ENCODE measurements at places on chromosomes 3 and 15.

DNA sequence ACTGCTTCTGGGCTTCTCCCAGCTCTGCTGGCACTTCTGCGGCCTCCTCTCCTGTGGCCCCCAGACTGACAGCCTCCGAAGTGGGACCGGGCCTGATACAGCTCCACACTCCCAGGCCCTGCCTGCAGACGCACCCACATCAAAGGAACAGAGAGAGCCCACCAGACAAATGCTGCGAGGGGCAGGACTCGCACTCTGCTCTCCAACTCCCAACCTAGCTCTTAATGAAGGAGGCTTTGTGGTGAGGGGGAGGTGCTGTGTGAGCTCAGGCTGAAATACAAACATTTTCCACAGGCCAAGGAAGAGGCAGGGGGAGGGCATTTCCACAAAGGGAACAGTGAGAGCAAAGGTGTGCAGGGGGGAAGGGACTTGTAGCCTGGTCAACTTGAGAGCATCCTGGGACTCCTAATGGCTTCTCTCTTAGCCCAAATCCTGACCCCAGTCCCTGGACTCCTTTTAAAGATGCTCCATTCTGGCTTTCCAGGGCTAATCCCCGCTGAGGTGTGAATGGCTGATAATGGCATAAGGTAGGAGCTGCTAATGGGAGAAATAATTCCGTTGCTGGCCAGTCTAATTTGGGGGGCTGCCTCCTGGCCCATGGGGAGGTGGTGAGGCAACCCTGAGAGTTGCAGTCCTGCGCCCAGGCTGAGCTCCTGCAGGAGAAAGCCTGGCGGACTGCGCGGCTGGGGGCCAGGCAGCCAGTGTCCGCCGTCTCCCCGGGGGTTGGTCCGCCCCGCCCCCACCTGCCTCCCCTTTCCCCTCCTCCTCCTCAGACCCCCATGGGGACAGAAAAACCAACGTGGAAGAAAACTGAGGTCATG, 9.6 kb downstream of the LINGO1 start:
- H3K27me3 ChIP-seq, result no peaks in the 10 kb centered on the region
- DNase-seq, result peak; percentile 18
- no peak overlapping the region for H3K27ac ChIP-seq
- peaks cover 14% of the 10 kb centered on the region for H3K4me1 ChIP-seq

DNA sequence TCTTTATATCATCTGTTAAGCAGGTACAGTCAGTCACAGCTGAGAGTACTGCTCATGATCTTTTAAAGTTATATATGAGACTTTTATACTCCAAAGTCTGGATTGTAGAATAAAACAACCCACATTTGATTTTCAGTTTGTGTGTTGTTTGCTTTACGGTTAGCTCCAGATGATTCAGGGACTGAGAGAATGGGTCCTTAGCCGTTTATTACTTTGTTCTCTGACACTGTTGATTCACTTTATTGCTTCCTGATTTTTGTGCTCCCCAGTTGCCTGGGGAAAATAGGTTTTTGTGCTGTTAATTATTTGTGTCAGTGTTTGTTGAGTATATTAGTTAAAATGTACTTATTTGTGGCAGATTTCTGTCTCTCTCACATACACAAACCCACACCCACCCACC, 8.6 kb upstream of the EBLN2 start:
- H3K4me1 ChIP-seq, result peaks cover 12% of the 10 kb centered on the region
- no peak overlapping the region for H3K4me3 ChIP-seq
- H3K36me3 ChIP-seq, result peaks cover 3% of the 10 kb centered on the region
- H3K27me3 ChIP-seq, result no peaks in the 10 kb centered on the region
- no peak for DNase-seq
- H3K27ac ChIP-seq, result no peak overlapping the region

- no peak overlapping the region for H3K4me3 ChIP-seq
- H3K27ac ChIP-seq, result no peak overlapping the region
- no peaks in the 10 kb centered on the region for H3K36me3 ChIP-seq
- H3K27me3 ChIP-seq, result no peaks in the 10 kb centered on the region
- peak; percentile 9 for DNase-seq
Measured at GRCh38 chr3:72657666-72658065, 190.6 kb downstream of the SHQ1 start.

DNA sequence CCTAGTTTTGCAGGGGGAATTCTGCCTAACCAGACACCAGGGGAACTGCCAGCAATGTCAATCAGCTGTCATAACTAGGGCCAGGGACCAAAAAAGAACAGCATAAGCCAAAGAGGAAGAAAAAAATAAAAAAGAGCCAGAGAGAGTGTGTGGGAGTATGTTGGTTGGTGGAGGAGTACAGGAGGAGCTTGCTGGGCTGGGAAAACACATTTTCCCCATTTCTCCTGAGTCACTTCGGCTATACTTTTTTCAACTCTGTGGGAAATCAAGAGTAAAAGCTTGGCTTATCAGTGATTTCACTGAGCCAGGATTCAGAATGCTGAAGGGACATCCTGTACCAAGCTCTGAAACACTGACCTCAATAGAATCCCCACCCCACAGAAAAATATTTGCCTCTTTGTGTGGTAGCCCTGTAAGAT, 144.7 kb upstream of the DPH6 start:
- H3K4me3 ChIP-seq, result no peak overlapping the region
- H3K4me1 ChIP-seq, result no peaks in the 10 kb centered on the region
- H3K27me3 ChIP-seq, result no peaks in the 10 kb centered on the region
- H3K36me3 ChIP-seq, result no peaks in the 10 kb centered on the region
- no peak for DNase-seq

- peak overlapping the region; percentile 69 for H3K27ac ChIP-seq
- H3K4me1 ChIP-seq, result peaks cover 16% of the 10 kb centered on the region
- peak; percentile 62 for DNase-seq
Measured at GRCh38 chr15:35705884-35706585, 160.1 kb upstream of the DPH6 start.

- no peak overlapping the region for H3K27ac ChIP-seq
- no peaks in the 10 kb centered on the region for H3K4me1 ChIP-seq
- DNase-seq, result no peak
- no peaks in the 10 kb centered on the region for H3K36me3 ChIP-seq
- no peak overlapping the region for H3K4me3 ChIP-seq
Measured at GRCh38 chr3:147507638-147508286, 98.6 kb downstream of the ZIC1 start.

- H3K4me3 ChIP-seq, result no peak overlapping the region
- no peaks in the 10 kb centered on the region for H3K36me3 ChIP-seq
- H3K4me1 ChIP-seq, result no peaks in the 10 kb centered on the region
- H3K27ac ChIP-seq, result no peak overlapping the region
- DNase-seq, result no peak
Measured at GRCh38 chr3:176167272-176167671, 1030.0 kb downstream of the TBL1XR1 start.

DNA sequence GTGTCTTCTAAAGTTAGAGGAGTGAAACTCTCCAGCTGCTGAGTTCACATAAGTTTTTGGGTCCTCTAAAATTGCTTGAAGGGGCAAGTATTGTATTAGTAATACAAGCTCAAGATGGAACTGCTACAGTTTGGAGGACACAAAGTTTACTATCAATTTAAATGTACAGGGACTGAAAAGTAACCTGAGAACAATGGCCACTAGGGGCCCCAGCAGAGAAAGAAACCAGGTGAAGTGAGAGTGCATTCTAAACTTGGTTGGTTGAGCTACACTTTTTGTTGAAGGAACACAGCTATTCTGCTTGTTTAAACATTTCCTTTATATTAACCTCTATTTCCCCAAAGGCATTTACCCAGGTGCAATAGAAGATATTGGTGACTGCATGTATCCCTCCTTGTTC, 755.5 kb downstream of the GBE1 start:
- no peaks in the 10 kb centered on the region for H3K36me3 ChIP-seq
- DNase-seq, result no peak
- no peaks in the 10 kb centered on the region for H3K27me3 ChIP-seq
- H3K4me3 ChIP-seq, result no peak overlapping the region

- H3K36me3 ChIP-seq, result no peaks in the 10 kb centered on the region
- H3K27me3 ChIP-seq, result no peaks in the 10 kb centered on the region
- DNase-seq, result no peak
- H3K4me1 ChIP-seq, result peaks cover 63% of the 10 kb centered on the region
Measured at GRCh38 chr3:152399374-152399773, 130.6 kb downstream of the MBNL1 start.

DNA sequence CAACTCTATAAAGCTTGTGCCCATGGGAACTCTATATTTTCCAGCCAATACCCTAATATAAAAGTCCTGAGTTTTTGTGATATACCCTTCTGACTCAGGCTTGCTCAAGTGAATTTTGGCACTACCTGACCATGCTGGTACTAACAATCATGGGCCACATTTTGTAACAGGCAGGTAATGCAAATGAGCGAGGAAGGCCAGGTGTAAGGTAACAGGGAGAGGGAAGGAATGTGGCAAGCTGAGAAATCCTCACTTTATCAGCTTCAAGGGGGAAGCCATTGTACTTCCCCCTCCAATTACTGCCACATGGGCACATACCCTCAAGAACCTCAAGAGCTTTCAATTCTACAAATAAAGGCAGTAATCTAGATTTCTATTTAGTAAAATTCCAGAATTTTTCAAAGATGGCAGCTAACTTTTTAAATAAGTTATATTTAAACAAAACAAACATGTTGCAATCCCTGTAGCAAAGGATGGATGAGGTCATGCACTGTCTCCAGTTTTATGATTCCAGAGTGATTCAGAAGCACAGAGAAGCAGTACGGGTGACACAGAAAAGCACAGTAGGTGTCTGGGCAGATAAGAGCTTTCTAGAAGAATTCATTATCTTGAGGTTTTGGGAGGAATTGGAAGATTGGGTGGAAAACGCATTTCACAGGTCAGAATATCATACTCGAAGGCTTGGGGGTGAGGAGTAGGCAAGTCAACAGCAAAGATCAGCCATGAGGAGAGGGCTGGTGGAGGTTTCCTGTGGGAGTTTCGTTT, 87.6 kb downstream of the FOXP1 start:
- no peak overlapping the region for H3K4me3 ChIP-seq
- no peaks in the 10 kb centered on the region for H3K27me3 ChIP-seq
- H3K4me1 ChIP-seq, result peaks cover 15% of the 10 kb centered on the region
- no peak for DNase-seq

DNA sequence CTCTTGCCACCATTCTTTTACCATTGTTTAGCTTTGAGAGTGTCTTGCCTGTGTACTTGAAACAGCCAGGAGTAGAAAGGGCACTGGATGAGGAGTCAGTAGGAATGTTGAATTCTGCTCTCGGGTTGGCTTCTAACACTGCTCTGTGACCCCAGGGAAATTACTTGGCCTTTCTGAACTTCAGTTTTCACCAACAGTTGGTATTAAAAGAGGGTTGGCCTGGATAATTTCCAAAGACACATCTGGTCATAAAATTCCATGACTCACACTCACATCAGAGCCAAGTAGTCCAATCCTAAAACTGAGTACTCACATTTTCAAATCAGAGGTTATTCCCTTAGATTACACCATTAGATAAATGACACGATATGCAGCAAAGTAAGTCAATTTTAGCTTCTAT, 141.6 kb downstream of the ECT2 start:
- no peak overlapping the region for H3K27ac ChIP-seq
- H3K4me3 ChIP-seq, result no peak overlapping the region

GRCh38 chr3:118781839-118782238, 252.8 kb downstream of the IGSF11 start:
- H3K27me3 ChIP-seq, result no peaks in the 10 kb centered on the region
- H3K27ac ChIP-seq, result no peak overlapping the region
- no peak for DNase-seq
- no peaks in the 10 kb centered on the region for H3K4me1 ChIP-seq
- H3K36me3 ChIP-seq, result no peaks in the 10 kb centered on the region

DNA sequence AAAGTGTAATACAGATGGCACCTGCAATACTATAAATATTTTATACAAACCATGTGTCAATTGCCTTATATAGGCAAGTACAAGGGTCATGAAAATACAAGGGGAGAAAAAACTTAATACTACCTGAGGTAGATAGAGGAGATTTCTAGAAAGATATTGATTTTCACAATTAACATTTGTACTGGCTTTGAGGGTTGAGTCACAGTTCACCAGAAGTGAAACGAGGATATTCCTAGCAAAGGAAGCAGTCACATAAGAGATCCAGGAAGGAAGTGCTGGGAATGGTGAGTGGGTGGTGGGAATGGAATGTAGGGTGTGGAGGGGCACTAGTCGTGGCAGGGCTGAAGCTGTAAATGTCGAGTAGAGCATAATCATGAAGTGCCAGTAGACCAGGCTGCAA, 108.7 kb downstream of the P2RY1 start:
- no peaks in the 10 kb centered on the region for H3K27me3 ChIP-seq
- no peak overlapping the region for H3K4me3 ChIP-seq
- H3K4me1 ChIP-seq, result no peaks in the 10 kb centered on the region
- no peak overlapping the region for H3K27ac ChIP-seq
- H3K36me3 ChIP-seq, result no peaks in the 10 kb centered on the region

GRCh38 chr3:194673761-194674160, 1.8 kb upstream of the LSG1 start:
- no peak overlapping the region for H3K4me3 ChIP-seq
- peaks cover 17% of the 10 kb centered on the region for H3K4me1 ChIP-seq
- no peaks in the 10 kb centered on the region for H3K36me3 ChIP-seq
- H3K27ac ChIP-seq, result no peak overlapping the region

GRCh38 chr3:100216713-100217112, 44.1 kb upstream of the TBC1D23 start:
- no peaks in the 10 kb centered on the region for H3K27me3 ChIP-seq
- no peak for DNase-seq
- no peak overlapping the region for H3K27ac ChIP-seq
- no peak overlapping the region for H3K4me3 ChIP-seq
- H3K36me3 ChIP-seq, result no peaks in the 10 kb centered on the region

GRCh38 chr3:126361211-126361610, 4.0 kb upstream of the KLF15 start:
- DNase-seq, result no peak
- no peaks in the 10 kb centered on the region for H3K36me3 ChIP-seq
- no peaks in the 10 kb centered on the region for H3K27me3 ChIP-seq
